ENCODE measurements at places on chromosomes 12 and 14.

DNA sequence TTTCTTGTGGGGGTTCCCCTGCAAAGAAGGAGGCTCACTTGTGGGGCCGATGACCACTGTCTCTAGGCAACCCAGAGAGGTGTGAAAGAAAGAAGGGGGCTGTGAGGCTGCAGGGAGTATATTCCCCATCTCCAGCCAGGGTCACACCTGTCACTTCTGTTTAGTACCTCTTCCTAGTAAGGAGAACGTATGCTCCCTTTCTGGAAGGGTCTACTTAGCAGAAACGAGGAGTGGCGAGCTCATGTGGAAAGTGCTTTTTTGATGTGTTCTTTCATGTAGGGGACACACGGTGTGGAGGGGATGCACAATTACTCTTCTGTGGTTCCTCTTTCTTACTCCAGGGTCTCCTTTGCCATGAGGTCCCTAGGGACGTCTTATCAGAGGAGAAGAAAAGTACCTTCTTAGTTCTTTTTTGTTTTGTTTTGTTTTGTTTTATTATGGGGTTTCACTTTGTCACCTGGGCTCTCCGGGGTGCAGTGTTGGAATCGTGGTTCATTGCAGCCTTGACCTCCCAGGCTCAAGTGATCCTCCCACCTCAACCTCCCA, 58.3 kb downstream of the PRKCH start:
- peak; percentile 39 for DNase-seq

GRCh38 chr12:114993165-114993564, 309.2 kb upstream of the TBX3 start:
- no peak for DNase-seq

DNA sequence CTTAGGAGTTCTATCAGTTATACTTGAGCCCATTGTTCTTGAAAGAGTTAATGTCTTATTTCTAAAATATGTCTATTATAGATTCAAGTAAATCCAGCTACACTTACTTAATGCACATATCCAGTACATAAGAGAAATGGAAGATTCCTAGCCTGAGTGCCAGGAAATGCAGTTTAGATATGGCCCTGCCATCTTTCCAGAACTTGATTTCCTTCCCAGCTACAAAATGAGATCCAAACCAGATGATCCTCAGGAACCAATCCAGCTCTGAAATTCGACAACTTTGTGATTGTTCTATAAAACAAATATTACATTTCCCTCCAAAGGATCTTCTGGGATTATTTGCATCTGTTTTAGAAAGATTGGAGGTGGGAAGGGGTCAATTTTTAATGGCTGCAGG, 317.3 kb upstream of the GARIN6 start:
- no peak for DNase-seq

DNA sequence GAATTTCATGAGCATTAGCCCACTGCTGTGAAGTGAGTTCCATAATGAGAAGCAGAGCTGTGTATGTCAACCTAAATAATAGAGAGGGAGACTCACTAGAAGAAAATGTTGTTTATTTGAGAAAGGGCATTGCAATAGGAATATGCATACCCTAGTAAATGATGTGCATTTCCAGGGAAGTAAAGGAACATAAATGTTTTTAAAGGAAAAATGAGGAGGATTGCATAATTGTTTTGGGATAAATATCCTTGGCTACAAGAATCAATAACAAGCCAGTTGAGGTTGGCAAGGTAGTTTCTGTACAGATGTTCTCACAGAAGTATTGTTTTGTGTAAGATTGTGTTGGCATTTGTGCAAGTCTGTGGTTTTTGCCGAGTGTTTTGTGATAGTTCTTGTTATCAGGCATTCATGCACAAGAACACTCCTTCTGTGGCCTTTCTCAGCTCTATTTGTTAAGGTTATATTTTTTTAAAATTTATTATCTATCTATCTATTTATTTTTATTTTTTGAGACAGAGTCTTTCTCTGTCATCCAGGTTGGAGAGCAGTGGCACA, 47.1 kb downstream of the EMP1 start:
- DNase-seq, result no peak

DNA sequence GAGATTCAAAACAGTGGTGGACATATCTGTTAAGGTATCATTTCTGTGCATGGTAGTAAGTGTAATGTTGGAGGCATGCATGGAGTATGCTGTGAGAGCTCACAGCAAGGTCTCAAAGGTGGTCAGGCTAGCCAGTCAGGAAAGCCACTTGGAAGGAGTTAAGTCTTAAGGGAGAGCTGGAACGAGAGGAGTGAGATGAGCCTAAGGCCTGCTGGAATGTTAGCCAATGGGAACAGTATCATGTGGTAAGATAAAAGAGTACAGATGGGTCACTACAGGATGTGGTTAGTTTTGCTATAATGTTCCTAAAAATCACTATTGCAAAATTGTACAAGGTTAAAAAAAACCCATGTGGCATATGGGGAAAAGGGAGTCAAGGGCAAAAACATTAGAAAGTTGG, 311.7 kb upstream of the E2F7 start:
- DNase-seq, result no peak

GRCh38 chr12:62749586-62749985, 185.4 kb downstream of the PPM1H start:
- no peak for DNase-seq

DNA sequence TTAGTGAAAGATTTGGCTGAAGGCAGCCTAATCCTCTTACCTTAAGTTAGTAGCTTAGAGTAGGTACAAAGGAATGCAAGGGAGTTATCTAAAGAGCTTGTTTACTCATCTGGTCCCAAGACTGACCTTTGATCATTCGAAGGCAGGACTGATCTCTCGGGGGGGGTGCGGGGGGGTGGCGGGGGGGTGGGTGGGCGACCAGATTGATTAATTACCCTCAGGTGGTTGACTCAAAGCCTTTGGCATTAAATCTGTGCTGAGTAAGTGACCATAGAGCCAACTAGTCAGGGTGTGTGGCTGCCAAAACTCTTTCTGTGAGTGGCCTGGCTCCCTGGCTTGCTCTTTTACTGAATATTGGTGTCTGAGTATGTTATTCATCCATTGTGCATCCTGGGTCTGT, 731.9 kb upstream of the FBXO33 start:
- no peak for DNase-seq

GRCh38 chr14:95018821-95019220, 138.5 kb downstream of the DICER1 start:
- no peak for DNase-seq

DNA sequence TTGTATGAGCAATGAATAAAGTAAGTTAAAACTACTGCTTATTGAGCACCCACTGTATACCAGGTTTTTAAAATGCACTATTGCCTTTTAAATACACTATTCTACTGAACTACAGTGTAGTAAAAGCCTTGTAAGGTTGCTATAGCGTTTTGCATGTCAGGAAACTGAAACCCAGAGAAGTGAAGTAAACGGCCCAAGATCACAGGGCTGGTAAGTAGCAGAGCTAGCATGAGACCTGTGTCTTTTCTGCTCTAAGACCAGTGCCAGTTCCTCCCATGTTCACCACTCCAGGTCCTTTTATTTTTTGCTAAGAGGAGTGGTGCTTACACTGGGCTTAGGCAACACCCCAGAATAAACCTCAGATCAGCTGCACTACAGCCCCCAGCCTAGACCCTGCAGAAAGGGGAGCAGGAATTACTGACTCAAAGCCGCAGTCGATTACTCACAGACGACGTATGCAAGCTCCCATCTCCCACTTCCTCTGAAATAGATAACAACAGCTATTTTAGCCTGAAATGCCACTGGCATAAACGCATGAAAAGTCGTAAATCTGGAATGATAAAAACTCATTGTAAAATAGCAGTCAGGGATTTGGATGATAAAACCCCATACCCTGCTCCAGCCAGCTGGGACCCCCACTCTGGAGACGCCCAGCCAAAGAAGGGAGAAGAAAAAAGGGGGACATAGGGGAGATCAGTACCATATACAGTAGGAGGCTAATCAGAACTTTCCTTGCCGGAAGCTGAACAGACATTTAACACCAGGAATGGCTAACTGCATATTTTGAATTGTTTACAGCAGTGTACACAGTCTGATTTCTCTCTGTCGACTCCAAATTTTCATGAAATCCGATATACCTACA, 108.3 kb downstream of the NUAK1 start:
- no peak for DNase-seq

DNA sequence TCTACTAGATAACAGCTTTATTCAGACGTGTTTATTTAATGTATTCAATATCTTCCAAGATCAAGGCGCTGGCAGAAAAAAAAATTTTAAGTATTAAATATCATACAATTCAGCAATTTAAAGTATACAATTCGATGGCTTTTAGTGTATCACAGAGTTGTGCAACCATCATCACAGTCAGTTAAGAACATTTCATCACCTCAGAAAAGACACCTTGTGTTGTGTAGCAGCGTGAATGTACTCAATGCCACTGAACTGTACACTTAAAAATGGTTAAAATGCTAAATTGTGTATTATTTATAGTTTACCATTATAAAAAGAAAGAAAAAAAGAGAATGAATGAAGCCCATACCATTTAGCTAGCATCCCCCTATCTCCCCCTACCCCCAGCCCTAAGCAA, 96.4 kb downstream of the RIN3 start:
- DNase-seq, result no peak

DNA sequence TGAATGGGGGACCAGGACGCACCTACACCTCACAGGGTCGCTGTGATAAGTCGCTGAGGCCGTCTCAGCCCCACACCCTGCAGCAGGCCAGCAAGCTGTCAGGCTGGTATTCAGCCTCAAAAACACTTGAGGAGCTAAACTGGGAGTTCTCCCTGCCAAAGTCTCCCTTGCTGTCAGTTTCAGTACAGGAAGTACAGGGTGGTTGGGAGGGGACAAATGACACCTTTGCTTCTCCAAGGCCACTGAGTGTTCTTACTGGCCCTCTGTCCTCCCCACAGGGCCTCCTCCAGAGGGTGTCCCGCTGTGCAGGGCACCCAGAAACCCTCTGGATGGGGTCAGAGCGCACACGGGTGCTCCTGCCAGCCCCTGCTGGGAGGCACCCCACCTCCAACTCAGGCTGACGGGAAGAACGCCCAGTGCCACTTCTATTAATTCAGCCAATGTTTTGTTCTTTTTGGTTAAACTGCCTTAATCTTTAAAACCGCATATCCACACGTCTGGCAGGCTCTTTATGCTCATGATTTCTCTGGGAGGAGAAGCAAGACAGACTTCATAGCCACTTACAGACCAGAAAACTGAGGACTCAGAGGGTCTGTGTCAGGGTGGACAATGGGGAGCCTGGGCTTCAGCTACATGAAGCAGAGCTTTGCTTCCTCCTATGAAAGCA, 75.9 kb downstream of the ITPK1 start:
- no peak for DNase-seq

DNA sequence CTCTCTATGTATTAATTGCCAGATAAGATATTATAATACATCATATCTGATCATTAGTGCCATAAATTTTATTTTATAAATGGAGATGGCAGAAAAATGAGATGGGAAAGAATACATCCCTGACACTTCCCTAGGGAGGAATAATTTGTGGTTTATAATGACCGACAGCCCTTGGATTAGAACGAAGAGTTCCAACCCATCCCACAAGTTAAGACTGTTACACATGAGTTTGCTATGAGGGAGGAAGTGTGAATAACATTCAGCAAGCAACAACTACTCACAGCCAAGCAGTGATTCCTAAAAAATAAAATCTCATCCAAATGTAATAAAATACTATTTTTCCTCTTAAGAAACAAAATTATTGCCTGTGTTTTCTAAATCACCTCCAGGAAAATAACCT, 299.0 kb downstream of the CCDC91 start:
- no peak for DNase-seq

DNA sequence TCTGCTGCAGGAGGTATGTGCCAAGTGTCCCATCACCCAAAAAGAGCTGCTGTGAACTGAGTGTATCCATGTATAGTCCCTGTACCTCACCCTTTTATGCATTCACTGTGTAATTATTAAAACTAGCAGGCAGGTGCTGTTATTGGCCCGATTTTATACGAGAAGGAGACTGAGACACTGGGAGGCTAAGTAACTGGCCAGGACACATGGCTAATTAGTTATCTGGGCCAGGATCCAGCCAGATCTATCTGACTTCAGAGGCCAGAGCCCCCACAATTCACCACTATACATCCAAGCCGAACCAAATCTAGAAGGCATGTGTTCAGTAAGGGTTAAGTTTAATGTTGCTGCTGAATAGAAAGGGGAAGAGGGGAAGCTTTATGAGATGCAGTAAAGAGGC, 73.4 kb downstream of the FRMD6 start:
- DNase-seq, result no peak

DNA sequence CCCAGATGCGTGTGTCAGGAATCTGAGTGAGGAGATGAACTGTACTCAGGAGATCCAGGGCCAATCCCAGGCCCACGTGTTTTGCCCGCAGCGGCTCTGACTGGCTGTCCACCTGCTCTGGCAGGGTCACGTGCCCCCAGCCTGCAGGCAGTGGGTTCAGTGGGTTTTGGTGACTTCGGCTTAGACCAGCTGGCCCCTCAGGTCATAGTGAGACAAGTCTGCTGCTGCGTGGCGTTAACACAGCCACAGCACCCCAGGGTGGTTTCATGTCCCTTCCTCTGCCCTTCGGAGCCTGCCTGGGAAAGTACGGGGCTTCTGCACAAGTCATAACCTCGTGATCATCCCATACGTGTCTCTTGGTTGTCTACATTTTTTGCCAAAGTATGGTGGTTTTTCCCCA, 2.6 kb downstream of the FBRSL1 start:
- no peak for DNase-seq

- DNase-seq, result peak; percentile 76
Observed at GRCh38 chr12:121637231-121637914, 11.0 kb downstream of the ORAI1 start.

DNA sequence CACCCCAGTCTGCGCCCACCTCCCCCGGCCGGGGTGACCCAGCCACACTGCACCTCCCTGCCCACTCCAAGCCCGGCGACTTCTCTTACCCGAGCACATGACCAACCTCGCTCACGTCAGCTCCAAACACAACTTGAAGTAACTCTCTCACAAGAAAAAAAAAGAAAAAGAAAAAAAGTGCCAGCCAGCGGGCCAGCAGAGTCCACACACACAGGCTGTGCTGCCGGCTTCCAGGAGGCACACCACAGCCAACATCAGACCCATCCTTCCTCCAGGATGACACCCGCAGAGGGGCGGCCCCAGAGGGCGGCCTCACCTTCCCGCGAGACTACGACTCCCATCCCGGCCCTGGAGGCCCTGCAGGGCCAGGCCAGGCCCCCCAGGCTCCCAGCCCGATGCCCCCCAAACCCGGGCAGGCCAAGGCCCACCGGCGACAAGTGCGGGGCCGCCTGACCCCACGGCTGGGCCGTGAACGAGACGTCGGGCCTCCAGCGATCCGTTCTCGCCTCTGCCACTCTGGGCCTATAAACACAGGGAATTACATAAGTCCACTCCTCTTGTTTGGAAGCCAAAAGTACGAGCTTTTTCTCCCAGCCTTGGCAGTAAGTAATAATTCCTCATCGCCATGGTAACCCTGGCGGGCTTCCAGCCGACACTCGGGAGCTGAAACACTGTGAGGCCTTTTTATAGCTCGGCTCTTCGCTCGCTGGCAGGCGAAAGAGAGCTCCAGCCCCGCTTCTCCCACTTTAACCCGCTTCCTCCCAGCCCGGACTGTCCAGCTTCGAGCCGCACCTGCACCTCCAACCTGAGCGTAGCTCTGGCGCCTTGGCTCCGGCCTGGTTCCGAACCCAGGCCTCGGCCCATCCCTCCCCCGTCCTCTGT, 49.1 kb downstream of the NCOR2 start:
- DNase-seq, result no peak

- no peak for DNase-seq
Observed at GRCh38 chr12:103727638-103728037, 113.4 kb downstream of the NT5DC3 start.

GRCh38 chr12:127106697-127107096, 1160.3 kb upstream of the TMEM132C start:
- DNase-seq, result no peak

- no peak for DNase-seq
Observed at GRCh38 chr12:118160536-118160935, 24.6 kb downstream of the PEBP1 start.
